ENCODE measurements at places on chromosomes 7 and 10.

DNA sequence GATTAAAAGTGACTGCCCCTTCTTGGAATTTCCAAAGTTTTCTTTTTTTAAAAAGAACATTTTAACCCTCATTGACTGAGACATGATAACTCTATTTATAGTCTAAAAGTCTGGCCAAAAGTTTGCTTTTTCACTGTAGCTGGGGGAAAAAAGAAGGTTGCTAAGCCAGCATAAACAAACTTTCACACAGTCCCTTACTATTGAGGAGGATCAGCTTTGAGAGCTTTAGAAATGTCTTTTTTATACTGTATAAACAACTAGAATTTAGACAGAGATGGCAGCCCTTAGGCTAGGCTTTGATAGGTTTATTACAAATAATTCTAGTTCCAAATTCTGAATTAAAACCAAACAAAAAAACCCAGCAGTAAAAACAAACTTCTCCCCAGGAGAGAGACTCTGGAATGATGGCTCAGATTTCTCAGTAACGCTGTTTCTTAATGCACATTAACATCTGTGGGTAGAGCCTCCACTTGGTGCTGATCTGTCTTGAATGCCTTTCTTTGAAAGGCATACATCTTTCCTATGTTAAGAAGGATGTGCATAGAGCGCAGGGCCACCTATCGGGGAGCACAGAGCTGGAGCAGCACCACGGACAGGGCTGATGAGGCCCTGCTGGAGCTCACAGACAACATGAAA, 100.9 kb upstream of the PDLIM1 start:
- no peak for DNase-seq

DNA sequence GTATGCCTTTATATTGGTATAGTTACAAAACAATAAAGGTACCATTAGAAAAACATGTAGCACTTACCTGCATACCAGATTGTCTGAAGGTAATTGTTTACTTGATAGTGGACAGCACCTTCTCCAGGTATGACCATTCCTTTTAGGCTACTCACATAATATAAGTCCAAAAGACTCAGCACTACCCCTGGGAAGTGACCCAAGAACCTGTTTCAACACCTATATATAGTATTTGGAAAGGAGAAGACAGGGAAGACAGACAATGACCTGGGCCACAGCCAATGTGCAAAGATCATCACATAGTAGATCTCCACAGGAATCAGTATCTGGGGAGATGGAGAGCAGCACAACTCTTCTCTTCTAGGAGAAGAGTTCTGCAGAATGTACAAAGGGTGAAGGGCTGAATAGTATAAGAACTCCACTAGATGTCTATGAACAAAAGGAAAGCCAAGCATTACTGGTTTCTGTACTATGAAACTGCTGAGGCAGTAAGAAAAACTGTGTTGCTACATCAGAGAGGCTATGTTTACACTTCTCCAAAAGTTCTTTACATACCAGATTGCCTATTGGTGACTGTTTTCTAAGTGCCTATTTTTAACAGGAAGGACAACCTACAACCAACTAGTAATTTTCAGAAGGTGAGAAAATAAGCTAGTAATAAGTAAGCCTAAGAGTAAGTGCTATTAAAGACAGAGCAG, 159.2 kb downstream of the BTAF1 start:
- DNase-seq = no peak

DNA sequence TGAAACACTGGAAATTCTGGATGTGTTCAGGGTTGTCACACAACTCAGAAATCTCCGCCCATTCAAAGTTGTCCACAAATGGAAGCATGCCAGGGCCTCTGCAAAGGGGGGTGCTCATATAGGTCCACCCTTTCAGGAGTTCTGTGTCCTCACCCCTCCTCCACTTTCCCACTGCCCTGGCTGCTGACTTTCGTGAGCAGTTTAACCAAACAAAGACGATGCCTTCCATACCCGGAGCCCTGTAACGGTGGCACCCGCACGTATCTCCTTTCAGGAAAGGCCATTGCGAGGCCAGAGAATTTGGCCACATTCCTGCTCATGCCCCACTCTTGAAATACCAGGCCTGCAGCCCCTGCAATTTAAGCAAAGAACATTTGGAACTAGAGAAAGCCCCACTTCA, 1.4 kb downstream of the CPXM2 start:
- DNase-seq = no peak

DNA sequence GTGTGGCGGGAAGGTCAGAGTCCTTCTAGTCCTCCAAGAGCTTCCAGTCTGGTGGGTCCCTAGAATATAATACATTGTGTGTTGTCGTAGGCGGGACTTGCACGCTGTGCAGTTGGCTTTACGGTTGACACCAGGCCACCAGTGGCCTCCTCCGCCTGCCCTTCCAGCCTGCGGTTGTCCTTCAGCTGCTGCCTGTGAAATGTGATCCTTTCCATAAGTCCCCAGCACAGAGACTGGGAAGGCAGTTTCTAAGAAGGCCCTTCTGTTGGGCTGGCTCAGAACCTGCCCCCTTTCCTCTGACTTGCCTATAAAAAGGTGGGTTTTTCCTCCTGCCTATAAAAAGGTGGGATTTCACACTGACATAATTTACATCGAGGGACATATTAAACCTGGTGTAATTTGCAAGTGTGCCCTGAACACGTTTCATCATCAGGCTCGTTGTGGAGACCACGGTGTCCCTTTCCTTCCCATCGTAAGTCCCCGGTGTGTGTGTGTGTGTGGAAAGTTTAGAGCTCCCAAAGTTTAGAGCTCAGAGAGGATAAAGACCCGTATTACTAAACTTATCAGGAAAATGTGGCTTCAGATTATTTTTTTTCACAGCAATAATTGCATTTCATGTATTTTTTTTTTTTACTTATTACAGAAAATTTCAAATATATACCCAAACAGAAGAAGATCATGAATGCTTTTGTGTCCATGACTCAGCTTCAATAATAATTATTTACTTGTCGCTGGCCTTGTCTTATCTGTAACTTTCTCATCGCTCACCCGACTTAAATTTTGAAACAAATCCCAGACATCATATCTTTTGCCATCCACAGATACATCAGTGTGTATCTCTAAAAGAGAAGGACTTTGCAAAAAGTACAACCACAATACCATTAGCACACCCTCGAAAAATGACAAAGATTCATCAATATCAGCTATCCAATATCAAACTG, 45.1 kb downstream of the CUX1 start:
- no peak for DNase-seq

DNA sequence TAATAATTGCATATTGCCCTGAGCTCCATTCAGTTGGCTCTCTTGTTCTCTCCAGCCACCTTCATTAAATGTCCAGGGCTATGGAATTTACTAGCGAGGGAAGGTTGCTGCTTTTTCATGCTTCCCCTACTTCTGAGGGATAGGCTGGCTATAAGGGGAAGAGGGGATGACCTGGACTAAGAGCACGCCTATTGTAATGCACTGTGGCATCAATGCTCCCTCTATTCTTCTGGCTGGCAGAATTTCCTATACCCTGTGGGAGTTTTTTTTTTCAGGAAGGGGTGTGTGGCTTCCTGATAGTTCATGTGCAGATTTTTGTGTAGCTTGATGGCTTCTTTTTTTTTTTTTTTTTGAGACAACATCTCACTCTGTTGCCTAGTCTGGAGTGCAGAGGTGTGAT, 155.8 kb downstream of the SND1 start:
- no peak for DNase-seq

GRCh38 chr10:35735412-35735811, 93.3 kb upstream of the FZD8 start:
- no peak for DNase-seq

GRCh38 chr10:91103384-91104192, 116.9 kb upstream of the PCGF5 start:
- no peak for DNase-seq

- no peak for DNase-seq
Observed at GRCh38 chr10:100383251-100383650, 36.2 kb downstream of the SCD start.
